Cerebellum (tissue), 4 donors: ENCODE measurements at places on chromosomes 2 and 18. TPM values are rescaled to one million over a fixed set of nuclear protein-coding genes. Genes with fewer than 3 reads are reported as not detected.

Gene SATB2
- total RNA-seq = 14.2 TPM

Gene CMPK2
- 7.0 TPM for total RNA-seq

Gene UPP2
- 0.27 TPM for total RNA-seq

Gene RNU2-63P
- total RNA-seq = not detected

Gene NDC80
- total RNA-seq = 20.3 TPM

Gene CAPN10
- total RNA-seq = 31.2 TPM

DNA sequence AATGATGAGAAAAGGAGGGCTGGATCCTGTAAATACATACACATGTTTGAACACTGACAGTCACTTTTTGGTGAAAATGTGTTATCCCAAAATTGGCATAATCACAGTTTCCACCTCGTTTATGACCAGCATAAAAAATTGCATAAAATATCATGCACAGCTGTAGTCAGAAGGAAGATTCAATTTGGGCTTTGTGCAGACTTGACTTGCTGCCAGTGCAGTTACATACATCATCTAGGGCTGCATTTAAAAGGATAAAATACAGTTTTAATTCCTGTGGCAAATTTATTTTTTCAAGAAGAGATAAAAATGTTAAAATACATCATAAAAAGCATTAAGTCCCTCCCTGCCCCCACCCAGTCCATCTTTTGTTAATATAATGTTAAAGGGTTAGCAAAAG is 103.8 kb downstream of the VWC2L start:
- DNase-seq = no peak

- DNase-seq = no peak
Measured at GRCh38 chr2:7701791-7702190, 784.6 kb downstream of the RNF144A start.

GRCh38 chr2:201116115-201116958 is at the start of gene CFLAR:
Gene CFLAR, plus strand, starts transcription at chr2:201116164. Its CDS starts 13,702 bp downstream, at chr2:201129866.
- peak; percentile 69 for DNase-seq

- no peak for DNase-seq
Measured at GRCh38 chr2:18001671-18002070, 123.2 kb downstream of the KCNS3 start.

- DNase-seq = no peak
Measured at GRCh38 chr2:211439011-211439410, 882.6 kb downstream of the CPS1 start.

GRCh38 chr2:13583609-13584008 is 866.9 kb downstream of the TRIB2 start:
- no peak for DNase-seq

- no peak for DNase-seq
Measured at GRCh38 chr2:26086155-26086637, 52.3 kb downstream of the RAB10 start.

DNA sequence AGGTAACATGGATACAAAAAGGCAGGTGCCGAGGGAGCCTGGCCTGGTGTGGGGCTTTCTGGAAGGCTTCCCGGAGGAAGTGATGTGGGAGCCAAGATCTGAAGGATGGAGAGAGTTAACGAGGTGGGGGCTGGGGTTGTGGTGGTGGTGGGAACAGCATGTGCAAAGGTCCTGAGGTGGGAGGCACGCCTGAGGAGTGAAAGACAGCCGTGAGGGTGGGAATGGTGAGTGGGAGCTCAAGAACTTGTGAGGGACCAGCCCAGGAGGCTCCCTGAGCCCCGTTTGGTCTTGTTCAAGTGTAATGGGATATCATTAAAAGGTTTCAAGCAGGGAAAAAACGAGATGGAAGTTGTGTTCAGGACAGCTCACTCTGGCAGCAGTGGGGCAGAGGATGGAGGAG is 35.2 kb downstream of the TRPM8 start:
- DNase-seq = no peak

GRCh38 chr2:128778843-128779242 is 460.2 kb upstream of the HS6ST1 start:
- no peak for DNase-seq

- peak; percentile 83 for DNase-seq
Measured at GRCh38 chr2:201860636-201861066, 54.3 kb downstream of the CDK15 start.

DNA sequence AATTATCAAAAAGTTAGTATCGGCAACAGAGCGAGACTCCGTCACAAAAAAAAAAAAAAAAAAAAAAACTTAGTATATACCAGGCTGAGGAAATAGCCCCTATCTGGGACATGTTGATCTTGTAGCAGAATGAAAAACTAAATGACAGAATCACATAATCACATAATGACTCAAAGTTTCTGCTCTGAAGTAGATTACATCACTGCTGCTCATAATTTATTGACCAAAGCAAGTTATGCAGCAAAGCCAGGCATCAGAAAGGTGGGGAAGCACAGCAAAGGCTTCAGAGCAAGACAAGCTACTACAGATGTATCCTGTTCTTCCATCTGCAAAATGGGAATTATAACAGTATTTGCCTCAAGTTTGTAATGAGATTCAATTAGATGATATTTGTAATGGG is 68.1 kb downstream of the BOD1L2 start:
- no peak for DNase-seq

- DNase-seq = no peak
Measured at GRCh38 chr2:204032301-204032700, 95.7 kb downstream of the ICOS start.
